Right ventricle myocardium superior (tissue), 1 donor: ENCODE measurements at places on chromosomes 13 and 19. TPM values are rescaled to one million over a fixed set of nuclear protein-coding genes. Genes with fewer than 3 reads are reported as not detected.

DNA sequence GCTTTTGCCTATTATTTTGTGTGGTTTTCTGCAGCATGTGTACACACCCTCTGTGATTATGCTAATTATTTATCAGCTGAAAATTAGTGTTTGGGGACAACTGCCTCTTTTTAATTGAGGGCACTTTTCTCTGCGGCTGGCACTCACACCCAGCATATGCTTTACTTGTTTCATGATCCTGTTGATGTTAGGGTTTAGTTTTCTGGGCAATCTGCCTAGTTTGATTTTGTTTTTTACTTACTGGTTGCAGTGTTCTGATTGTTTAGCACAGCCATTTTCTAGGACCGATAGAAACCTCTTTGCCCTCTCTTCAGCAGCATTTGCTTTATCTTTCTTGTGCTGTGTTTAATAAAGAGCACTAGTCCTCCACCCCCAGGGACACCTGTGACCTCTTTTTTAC is 161.6 kb downstream of the PAN3 start:
- no peak for DNase-seq

DNA sequence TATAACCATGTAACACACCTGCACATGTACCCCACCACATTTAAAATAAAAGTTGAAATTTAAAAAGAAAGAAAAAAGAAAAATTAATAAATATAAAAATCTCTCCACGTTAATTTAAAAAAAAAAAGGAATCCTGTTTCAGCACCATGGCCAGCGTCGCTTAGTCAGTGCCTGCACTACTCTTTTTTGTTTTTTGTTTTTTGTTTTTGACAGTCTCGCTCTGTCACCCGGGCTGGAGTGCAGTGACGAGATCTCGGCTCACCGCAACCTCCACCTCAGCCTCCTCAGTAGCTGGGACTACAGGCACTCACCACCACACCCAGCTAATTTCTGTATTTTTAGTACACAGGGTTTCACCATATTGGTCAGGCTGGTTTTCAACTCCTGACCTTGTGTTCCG is 835.9 kb downstream of the UQCRFS1 start:
- no peak for DNase-seq

Gene ZNF534
- 0.43 TPM for total RNA-seq

DNA sequence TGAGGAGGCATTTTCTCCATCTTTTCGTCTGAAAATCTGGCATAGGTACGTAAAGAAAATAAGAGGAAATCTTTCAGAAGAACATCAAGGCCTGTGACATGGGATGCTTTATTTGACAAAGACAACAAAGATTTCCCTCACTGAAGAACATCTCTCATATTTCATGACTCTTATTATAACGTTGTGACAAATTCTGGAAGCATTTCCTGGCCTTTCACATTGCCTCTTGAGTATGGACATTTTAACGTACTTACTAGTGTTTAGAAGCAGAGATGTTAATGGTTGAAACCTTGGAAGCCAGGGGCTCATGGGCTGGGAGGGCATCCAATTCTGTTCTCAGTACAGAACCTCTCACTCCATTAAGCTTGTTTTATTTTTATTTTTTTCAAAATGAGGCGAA is 210.8 kb downstream of the DCT start:
- no peak for DNase-seq

DNA sequence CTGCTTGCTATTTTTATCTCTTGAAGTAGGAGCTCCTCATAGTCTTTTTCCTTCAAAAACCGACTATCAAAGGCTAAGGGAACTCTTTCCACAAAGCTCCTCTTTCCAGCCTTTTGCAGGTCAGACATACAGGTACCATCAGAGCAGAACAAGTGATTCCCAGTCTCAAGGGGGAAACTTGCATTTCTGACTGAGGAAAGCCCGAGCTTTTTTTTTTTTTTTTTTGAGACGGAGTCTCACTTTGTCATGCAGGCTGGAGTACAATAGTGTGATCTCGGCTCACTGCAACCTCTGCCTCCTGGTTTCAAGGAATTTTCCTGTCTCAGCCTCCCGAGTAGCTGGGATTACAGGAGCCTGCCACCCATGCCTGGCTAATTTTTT is 32.0 kb downstream of the RUBCNL start:
- no peak for DNase-seq

Gene VAV1
- total RNA-seq = 2.8 TPM

DNA sequence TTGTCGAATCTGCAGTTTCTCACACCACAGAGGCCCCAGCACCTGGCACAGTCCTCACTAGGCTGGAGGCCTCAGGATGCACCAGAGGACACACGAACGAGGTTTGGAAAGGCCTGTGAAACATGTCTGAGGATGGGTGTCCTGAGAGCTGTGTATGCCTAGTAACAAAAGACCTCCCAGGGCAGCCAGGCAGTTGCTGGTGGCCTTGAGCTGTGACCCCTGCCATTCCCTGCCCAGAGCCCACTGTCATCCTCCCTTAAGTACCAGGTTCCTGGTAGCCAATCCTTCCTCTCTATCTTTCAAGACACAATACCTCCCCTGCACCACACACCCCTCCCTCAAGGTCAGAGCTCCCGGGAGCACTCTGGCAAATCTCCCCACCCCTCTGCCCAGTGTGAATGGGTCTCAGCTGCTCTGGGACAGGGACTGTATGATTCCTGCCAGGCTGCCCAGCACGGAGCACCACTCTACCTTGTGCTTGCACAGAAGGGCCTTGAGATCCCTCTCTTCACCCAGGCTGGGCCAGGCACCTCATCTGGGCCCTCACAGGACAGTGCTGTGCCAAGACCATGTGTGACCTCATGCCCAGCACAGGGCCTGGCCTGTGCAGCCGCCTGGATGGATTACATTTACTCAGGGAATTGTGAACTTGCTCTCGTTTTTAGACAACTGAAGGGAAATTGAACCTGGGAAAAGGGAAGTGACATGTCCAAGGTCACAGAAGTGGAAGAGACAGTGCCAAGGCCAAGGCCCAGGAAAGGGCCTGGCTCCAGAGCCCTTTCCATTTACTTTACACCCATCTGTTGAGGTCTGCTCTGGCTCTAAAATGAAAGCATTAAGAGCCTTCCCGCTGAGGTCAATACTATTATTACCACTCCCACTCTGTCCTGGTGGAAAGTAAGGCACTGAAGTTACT is 2.2 kb downstream of the ZNF787 start:
- no peak for DNase-seq

Gene TJP3
- total RNA-seq = not detected

GRCh38 chr13:20519875-20520274 is 5.8 kb downstream of the CRYL1 start:
- no peak for DNase-seq

DNA sequence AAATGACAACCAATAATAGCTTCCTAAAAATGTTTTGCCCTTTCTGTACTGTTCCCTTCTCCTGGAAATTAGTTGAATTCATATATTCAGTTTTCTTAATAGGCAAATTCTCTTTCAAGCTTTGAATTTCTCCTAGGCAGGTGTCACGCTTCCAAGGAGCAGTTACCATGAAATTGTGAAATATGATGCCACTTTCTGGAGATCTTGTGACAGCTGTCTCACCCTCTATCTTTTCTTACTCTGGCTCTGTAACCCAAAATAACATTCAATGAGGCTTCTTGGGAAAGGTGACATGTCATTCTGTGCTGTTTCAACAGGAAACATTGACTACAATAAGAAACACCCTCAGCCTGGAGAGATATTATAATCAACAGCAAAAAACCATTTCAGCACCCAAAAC is 80.3 kb upstream of the MRI1 start:
- no peak for DNase-seq

DNA sequence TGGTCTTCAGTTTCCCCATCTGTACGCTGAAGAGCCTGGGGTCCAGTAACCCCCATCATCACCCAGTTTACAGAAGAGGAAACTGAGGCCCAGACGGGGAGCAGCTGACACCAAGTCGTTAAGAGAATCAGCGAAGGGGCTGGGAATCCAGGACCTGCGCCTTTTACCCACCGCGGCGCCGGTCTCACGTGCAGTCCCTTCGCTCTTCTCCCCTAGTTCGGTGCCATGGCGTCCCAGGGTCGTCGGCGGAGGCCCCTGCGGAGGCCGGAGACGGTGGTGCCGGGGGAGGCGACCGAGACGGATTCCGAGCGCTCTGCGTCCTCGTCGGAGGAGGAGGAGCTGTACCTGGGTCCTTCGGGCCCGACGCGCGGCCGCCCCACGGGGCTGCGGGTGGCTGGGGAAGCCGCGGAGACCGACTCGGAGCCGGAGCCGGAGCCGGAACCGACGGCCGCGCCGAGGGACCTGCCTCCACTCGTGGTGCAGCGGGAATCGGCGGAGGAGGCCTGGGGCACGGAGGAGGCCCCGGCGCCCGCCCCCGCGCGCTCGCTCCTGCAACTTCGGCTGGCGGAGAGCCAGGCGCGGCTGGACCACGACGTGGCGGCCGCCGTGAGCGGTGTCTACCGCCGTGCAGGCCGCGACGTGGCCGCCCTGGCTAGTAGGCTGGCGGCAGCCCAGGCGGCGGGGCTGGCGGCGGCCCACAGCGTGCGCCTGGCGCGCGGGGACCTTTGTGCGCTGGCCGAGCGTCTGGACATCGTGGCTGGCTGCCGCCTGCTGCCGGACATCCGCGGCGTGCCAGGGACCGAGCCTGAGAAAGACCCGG is 698 bp downstream of the BLOC1S3 start:
- DNase-seq = peak; percentile 61

Gene ZNF837
- 0.13 TPM for total RNA-seq

DNA sequence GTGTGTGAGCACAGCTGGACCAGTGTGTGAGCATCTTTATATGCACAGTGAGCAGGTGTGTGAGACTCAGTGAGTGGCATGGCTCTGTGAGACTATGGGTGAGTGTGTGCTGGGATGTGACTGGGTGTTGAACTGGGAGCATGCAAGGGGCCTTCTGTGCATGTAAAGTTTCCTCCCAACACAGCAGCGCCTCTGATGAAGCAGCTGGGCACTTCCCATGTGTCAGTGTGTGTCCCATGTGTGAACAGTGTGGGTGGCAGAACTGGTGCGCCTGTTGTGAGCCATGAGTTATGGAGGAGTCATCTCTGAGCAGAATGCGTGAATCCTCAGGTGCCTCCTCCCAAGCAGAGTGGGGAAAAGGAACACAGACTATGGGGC is 24.1 kb downstream of the LGALS16 start:
- DNase-seq = no peak

Gene HSPB6
- total RNA-seq = 570 TPM

DNA sequence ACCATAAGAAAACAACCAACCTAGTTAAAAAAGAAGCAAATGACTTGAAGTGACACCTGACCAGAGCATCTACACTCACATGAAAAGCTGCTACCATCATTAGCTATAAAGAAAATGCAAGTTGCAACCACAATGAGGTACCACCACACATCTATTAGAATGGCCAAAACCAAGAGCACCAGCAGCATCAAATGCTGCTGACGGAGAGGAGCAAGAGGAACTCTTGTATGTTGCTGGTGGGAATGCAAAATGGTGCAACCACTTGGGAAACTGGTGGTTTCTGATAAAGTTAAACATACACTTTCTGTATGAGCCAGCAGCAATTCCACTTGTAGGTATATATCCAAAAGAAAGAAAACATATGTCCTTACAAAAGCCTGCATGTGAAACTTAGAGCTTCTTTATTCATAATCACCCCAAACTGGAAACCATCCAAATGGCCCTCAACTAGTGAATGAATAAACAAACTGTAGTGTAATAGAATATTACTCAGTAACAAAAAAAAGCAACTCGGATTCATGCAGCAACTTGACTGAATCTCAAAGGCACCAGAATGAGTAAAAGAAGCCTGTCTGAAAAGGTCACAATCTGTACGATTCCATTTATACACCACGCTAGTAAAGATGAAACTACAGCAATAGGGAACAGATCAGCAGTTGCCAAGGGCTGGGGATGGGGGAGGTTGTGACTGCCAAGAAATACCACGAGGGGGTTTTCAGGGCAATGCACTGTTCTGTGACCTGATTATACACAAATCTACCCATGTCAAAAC is 60.9 kb upstream of the RANBP3 start:
- DNase-seq = no peak

DNA sequence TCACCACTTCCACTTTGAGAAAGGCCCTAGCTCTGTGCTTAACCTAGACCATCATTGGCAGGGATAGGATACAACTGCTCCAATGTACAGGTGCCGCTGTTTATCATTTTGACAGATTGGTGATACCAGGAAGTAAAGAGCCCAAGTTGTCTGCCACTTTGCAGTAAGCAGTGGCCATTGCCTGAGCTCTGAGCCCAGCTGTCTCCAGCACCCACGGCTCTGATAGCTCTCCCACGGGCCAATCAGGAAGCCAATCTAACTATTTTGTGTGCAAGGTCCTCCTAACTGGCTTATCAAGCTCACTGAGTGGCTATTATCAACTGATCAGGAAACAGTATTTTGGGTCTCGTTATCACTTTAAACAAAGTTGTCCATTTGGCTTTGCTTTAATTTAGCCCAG is 181.1 kb downstream of the DCT start:
- no peak for DNase-seq

DNA sequence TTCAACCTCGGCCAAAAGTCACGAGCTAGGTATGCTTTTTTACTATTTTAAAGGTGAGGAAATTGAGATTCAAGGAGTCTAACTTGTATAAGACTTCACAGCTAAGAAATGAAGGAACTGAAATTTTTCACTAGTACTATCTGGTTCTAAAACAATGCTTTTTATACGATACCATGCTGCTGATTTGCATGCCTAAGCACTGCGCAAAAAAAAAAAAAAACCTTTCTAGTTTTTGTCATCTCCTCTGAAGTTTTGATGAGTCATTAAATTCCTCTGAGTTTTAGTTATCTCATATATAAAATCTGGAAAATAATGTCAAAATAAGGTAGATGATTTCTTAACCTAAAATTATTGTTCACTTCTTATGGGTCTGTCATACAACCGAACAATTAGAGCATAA is 28.0 kb upstream of the UFM1 start:
- no peak for DNase-seq

DNA sequence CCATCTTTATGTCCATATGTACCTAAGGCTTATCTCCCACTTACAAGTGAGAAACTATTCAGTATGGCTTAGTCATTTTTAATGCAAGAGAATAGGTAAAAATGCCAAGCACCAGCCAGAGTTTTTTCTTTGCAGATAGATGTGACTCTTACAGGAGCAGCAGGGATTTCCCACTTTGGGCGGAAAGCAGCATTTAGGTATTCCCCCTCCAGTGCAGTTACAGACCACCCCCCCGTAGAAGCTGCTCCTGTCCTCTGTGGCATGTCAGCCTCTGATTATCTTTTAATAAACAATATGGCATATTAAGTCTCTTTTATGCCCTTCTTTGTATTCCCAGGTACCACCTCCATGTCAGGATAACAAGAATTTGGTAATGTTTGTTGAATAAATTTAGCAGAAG is 24.7 kb upstream of the USPL1 start:
- DNase-seq = no peak
